CD4-positive, alpha-beta T cell treated with Interleukin-17A for 4 hours (primary cell): ENCODE measurements at places on chromosomes 6 and 20.

GRCh38 chr20:20286061-20286460, 81.8 kb upstream of the INSM1 start:
- no peak for DNase-seq

DNA sequence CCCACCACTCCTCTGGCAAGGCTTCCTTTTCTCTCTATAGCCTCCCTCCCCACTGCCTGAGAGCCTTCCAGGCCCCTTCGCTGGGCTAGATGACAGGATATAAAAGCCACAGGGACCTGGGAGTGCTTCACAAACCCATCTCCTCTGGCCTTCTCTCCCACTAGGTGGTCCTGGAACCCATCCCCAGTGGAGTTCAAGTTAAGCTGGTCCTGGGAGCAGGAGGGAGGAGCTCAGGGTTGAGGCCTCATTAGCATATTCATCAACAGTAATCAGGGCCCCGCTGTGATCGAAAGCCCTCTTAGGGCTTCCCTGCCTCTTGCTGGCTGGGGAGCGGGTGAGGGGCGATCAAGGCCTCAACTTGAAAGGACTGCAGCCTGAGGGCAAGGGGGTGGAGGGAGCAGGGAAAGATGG, 9.1 kb downstream of the EBF4 start:
- no peak for DNase-seq

- no peak for DNase-seq
These were observed 290.1 kb upstream of the PRDM1 start for GRCh38 chr6:105795913-105796517.

GRCh38 chr20:440148-440547, 22.2 kb downstream of the TBC1D20 start:
- no peak for DNase-seq

GRCh38 chr20:56764671-56765070, 135.6 kb downstream of the TFAP2C start:
- DNase-seq = no peak

DNA sequence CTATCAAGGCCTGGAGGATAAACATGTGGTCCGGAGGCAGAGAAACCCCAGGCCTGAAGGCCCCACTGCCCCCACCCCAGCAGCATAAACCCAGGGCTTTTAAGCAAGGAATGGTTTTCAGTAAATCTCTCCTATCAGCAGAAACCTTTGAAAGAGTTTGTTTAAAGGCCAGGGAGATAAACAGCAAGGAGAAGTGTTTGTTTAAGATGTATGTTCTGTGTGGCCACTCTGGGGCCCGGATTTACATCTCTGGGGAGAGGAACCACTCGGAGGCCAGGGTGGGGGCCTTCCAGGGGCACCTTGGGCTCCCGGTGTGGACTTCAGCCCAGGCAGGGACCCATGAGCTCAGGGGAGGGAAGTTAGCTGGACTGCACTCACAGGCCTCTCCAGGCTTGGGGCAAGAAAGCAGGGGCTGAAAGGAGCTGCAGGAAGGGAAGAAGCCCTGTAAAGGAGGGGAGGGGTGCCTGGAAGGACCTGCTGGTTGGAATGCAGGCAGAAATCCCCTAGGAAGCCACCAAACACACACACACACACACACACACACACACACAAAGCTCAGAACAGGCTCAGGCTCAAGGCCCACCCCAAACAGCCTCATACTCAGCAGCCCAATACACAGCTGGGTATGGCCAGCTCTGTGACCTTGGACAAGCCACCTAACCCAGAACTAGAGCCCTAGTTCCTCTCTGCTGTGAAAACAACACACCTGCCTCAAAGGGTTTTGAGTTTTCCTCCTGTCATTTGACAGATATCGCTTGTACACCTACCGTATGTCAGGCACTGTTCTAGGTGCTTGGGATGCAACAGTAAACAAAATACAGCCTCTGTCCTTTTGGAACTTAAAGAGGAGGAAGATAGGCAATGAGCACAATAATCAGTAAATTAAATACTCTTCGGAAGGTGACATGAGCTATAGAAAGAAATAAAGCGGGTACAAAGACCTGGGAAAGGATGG, 26.2 kb upstream of the FOXP4 start:
- DNase-seq = no peak

GRCh38 chr6:30380464-30380863, 35.5 kb downstream of the RPP21 start:
- no peak for DNase-seq

- no peak for DNase-seq
These were observed 10.8 kb upstream of the CPNE5 start for GRCh38 chr6:36850021-36850420.

GRCh38 chr20:23114018-23114417, 27.9 kb upstream of the CD93 start:
- no peak for DNase-seq

DNA sequence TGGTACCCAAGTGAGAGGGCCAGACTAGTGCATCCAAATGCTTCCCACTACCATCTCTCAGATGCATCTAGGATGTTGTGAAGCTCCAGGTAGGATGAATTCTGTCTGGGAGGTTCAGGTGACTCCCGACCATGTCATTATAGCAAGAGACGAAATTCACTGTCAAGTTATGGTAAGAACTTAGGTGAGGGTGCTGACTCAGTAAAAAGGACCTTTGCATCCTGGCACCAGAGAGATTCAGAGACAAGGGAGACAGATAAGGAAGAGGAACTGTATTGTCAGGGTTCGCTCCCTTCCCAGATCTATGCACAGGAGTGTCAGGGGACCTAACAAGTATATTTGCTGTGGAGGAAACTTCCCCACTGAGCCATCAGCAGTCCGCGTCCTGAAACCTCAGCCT, 11.2 kb upstream of the PRIM2 start:
- no peak for DNase-seq

DNA sequence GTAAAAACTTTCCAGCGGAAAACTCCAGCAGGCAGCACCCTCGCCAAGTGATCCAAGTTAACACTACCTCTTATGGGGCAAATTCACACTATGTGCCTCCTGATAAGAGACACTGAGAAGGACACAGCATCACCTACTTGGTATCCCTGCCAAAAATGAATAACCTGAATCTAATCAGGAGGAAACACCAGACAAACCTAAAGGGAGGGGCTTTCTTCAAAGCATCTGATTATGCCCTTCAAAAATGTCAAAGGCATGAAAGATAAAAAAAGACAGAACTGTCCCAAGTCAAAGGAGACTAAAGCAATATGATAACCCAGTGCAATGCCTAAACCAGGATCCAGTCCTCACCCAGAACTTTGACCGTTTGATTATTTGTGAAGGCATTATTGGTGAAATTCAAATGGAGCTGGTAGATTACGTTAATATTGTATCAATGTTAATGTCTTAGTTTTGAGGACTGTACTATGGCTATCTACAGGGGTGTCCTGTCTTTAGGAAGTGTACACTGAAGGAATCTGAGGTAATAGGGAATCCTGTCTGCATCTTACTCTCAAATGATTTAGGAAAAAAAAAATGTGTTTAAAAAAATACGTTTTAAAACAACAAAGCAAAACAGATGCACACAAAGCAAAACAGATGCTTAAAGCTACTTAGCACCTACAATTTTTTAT, 8.3 kb downstream of the TBC1D7 start:
- DNase-seq = no peak

- no peak for DNase-seq
These were observed 13.3 kb downstream of the CD40 start for GRCh38 chr20:46131396-46131795.

DNA sequence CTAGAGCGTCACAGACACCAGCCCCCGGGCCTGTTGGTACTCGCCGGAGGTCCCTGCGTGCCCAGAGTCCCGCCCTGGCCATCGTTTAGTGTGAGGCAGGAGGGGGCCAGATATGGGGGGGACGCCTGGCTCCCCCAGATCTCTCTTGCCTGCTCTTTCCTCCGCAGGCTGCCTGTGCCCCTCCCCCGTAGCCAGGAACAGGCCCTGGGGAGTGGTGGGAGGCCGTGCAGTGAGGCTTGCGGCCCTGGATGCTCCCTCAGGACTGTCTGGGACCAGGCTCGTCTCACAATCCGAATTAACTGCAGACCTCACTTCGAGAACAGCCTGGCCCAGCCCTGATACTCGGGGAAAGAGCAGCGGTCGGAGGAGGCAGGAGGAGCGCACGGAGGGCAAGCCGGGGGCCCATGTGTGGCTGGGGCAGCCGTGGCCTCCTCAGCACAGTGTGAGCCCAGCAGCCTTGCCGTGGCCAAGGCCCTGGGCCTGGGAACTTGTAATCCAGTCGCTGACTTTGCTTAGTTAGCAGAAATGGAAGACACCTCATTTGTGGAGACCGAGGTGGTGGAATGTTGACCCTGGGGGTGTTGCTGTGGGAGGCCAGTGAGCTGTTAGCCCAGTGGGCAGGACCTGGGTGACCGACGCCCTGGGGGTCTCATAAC, 28.7 kb downstream of the FRMD1 start:
- no peak for DNase-seq

GRCh38 chr6:161792851-161793493, 519.1 kb upstream of the AGPAT4 start:
- DNase-seq = no peak

DNA sequence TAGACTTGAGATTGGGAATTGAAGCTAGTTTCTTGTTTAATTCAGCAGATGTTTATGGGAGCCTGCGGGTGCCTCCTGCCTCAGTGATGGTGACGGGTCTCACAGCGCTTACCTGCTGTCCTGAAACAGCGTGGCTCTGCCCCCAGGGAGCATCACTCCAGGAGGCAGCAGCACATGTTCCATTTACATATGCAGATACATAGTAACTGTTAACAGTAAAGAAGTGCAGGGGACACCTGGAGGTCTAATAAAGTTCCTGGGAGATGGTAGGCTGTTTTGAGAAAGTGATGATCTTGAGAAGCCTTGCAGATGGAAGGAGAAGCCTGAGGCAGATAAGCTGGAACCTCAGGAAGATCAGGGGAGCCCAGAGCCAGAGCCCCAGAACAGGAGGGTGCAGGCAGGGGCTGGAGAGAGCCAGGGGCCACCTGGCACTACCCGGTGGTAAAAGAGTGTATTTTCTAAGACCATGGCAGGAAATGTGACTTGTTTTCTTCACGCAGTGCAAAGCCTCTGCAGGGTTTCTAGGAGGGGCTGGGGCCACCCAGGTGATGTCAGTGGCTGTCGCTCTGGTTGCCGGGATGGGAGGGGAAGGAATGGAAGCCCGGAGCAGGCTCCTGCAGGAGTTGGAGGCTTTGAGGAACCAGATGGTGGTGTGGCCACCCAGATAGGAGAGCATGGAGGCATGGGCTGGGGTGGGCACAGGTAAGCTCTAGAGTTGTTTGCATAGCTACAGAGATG, 24.2 kb upstream of the KIF25 start:
- DNase-seq = no peak

DNA sequence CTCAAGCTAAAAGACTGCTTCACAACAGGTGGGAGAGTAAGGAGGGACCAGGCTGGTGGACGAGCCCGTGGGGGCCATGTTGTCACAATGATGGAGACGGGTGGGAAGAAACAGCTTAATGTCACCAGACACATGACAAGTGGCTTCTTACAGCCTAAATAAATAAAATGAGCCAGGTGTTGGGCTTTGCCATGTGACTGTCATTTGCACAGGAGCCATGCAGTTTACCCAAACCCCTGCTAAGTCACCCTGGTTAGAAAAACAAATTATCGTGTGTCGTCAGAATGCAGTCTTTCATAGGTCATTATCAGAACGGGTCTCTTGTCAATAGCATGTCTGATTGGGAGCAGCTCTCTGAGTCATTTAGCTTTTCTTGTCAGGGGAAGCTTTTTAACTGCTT, 18.5 kb downstream of the BTBD3 start:
- DNase-seq = no peak

DNA sequence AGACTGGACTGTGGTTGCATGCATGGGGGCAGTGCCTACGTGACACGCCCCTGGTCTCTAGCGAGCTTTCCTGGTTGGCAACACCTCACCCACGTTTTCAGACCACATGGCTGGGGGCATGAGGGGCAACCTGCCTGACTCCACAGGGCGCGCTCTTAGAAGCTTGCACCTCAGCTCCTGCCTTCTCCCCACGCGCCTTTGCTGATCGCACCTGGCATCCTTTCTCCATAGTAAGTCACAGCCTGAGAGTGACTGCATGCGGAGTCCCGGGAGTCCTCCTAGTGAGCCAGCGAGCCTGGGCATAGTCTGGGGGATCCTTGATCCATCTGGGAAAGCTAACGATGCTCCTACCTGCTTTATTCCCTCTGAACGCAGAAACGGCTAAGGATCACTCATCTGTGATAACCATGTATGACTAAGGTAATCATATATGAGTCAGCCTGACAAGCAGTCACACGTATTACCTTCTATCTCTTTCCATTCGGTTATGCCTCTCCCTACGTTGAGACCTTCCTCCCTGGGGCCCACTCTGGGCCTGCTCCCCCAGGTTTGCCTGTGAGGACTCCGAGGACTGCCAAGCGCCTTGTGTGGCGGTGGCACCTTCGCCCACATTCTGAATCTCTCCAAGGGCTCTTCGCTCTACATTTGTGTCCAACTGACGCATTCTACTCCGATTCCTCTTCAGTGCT, 4.5 kb downstream of the TCFL5 start:
- DNase-seq = no peak

DNA sequence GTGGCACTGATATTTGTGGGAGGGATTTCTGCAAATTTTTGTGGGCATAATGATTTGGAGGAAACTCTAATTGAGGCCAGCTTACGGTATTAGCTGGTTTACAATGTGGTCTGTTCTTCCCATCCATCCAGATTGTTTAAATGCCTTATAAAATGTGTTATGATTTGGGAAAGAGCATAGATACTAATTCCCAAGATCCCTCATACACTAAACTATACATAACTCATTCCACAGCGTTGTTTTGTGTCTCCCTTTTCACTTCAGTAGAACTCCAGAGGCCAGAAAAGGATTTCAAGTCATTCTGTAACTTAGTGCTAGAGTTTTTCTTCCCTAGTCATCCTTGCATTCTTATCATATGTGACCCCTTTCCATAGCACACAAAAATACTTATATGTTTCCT, 292.6 kb upstream of the NT5E start:
- DNase-seq = no peak

GRCh38 chr6:4004249-4004648, 74.7 kb downstream of the FAM217A start:
- DNase-seq = no peak

DNA sequence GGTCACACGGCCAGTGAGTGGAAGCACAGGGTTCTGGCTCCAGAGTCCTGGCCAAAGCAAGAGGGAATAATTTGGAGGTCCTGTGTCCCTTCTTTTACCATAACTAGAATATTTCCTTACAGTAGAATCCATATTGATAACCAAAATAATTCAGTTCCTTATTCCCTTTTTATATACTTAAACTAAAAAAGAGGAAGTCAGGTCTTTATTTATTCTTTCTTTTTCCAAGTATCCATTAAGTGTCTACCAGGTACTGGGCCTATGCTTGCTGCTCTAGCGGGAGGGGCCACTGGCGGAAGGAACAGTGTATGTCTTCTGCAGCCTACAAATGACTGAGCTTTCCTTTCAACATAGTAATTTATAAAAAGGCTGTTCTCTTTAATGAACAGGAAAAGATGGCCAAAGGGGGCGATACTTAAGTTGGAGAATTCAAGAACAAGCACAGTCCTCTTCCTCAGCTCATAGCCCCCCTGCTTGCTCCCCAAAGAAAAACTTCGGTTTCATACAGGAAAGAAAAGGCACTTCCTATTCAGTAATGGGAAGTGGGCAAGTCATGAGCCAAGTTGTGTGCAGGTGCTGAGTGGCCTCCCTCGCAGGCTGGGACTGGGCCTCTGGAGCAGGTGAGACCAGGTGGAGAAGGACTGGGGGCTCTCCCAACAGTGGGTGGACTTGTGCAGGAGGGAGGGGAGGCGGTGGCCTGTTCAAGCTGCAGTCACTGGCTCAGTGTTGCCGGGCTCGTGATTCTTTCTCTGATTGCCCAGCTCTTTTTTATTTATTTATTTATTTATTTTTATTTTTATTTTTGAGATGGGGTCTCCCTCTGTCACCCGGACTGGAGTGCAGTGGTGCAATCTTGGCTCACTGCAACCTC, 110.9 kb downstream of the ARMC2 start:
- no peak for DNase-seq

- DNase-seq = no peak
These were observed 8.0 kb downstream of the HLA-DQA1 start for GRCh38 chr6:32645047-32645703.
